Stimulated activated CD4-positive, alpha-beta T cell treated with anti-CD3 and anti-CD28 coated beads, Interleukin-1b, Interleukin-23, amount 100 ng/mL, for 1 hour (primary cell): ENCODE measurements at places on chromosomes 7 and 10.

- DNase-seq = no peak
Measured at GRCh38 chr7:129202058-129202777, 13.8 kb downstream of the SMO start.

DNA sequence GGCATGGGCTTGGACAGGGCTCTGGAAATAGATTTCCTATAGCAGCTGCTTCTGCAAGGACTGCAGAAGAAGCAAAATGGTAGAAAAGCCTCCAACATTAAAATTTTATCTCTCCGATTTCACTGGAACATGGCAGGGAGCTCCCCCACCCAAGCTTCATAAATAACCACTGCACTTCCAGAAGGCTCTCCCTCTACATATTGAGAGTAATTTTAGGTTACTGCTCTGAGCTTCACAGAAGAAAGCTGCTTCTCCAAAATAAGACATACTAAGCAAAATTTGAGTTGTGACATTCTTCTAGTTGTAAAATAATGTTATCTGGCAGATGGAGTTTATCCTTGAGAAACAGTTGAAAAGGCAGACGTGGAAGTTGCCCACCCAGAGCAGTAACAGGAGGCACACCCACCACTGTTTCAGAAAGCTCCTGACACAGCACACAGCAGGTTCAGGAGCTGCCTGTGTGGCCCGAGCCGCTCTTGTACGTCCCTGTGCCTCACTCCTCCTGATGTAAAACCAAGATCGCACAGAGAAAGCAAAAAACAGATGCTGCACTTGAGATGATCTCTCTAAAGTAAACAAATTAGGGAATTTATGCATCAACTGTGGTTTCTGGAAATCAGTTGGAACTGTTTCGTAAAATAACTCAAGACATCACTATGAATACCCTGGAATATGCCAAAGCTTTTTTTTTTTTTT is 621.0 kb downstream of the PARD3 start:
- DNase-seq = no peak

DNA sequence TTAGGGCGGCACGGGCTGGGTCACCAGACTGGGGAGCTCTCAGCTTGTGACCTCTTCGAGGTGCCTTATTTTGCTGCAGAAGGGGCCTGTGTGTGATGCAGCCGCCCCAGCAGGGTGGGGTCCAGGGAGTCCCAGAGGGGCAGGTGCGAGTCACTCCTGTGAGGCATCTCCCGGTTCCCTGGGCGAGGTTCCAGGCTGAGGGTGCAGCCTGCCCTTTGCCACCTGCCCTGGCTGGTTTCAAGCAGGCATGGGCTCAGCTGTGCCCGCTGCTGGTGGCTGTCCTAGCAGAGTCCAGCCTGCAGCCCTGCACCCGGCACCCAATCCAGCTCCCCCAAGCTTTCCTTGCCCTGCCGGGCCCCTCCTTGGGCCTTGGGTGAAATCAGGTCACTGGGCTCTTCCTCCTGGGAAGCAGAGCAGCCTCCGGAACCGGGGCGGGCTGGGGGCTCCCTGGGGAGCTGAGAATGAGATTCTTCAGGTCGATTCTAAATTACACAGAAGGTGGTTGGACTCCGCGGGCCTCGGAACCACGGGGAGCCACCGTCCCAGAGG is 64.8 kb downstream of the PWWP2B start:
- no peak for DNase-seq

- no peak for DNase-seq
Measured at GRCh38 chr7:12705878-12706277, 18.4 kb downstream of the ARL4A start.

DNA sequence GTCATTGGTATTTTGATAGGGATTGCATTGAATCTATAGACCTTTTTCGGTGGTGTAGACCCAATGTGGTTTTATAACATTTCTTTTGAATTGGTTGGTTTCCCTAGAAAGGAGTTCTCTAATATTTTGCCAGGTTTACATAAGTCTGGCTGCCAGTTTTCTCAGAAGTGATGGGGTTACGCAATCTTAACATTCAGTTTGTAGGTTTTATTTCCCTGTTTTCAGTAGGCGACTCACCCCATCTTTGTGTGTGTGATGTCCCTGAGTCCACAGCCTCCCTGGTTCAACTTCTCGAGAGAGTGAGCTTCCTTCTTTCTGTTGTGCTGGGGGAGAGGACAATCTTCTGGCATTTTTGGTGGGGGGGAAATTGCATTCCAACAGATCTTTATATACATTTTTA is 9.6 kb upstream of the KIF5B start:
- DNase-seq = no peak

- no peak for DNase-seq
Measured at GRCh38 chr10:4662576-4663161, 163.3 kb upstream of the AKR1E2 start.

DNA sequence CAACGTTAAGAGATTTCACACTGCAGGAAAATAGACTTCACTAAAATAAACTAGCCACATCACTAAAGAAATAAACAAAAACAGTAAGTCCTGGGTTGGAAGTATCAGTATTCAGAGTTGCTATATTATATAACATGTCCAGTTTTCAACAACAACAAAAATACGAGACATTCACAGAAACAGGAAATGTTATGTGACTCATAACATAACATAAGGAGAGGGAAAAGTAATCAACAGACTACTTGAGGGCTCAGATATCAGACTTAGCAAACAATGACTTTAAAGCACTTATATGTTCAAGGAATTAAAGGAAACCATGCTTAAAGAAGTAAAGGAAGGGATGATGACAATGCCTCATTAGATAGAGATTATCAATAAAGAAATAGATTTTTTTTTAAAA is 73.5 kb upstream of the MKLN1 start:
- no peak for DNase-seq

- DNase-seq = no peak
Measured at GRCh38 chr7:118312966-118313365, 88.5 kb downstream of the ANKRD7 start.

- DNase-seq = no peak
Measured at GRCh38 chr7:27546610-27547009, 116.1 kb downstream of the HIBADH start.

DNA sequence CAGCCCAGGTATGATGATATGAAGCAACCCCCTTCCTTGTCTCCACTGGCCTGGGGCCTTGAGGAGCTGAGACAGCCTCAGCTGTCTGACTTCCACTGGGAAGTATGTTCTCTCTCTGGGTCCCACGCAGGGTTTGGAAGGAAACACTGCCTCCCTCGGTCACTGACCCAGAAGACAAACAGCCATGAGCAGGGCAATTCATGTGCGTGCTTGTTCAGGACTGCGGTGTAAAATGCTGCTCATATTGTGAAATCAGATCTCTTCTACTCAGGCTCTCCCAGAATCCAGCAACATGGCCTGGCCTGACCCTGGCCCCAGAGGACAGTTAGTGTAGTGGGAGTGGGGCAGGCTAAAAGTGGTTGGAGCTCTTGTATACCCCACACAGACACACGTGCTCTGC is 2.8 kb downstream of the CLCN1 start:
- no peak for DNase-seq
